ENCODE measurements at places on chromosomes 5 and 9.
A peak's percentile ranks its signal among the peaks of the same experiment; 100 is the strongest.

- no peak for DNase-seq
These were observed 10.0 kb upstream of the SEPTIN8 start for GRCh38 chr5:132787076-132787475.

- no peak for DNase-seq
These were observed 341.2 kb upstream of the WWC1 start for GRCh38 chr5:167950126-167950721.

DNA sequence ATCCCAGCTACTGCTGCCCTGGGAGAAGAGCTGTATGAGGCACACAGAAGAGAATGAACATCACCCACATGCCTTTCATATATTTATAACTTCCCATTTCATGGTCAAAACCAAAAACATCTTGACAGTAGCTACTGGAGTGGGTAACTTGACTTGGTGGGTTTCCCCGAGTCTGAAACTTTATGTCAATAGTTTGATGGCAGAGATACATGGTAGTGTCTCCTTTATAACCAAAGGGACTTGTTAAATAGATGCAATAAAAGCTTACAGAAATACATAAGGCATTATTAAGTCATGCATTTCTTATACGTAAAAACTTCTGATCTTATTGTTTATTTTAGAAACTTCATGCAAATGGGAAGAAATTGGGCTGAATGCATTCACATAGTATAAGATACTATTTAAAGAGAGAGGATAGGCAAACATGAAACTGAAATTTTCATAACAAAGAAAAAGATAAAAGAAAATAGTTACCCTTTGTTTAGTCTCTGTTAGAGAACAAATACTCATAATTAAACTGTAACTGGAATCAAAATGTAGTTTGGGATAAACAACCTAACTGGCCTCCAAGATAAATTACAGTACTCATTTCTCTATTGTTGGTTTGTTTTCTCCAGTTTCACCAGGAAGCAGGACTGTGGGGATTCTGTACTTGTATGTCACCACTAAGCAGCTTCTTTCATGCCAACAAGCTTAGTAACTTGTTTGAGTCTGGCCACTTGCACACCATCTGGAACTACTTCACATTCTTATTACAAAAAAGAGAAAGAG lies 459.3 kb upstream of the MEF2C start:
- no peak for DNase-seq

DNA sequence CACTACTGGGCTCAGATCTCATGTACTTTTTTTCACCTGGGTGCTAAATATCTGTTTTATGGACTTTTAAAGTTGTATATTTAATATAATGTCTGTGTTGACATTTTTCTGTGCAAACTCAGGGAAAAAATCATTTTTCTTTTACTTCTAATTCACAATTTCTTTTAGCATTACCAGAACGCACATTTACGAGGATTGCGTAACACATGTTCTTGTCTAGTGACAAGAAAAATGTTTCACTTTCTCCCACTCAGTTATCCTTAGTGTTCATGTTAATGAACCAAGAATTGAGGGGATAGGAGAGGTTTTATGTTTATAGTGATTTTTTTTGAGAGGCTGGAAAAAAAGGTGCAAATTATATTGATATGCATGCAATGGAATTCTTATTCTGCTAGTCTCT lies 86.3 kb upstream of the PJA2 start:
- DNase-seq = no peak

- DNase-seq = no peak
These were observed 854.1 kb downstream of the MAT2B start for GRCh38 chr5:164359260-164360255.

DNA sequence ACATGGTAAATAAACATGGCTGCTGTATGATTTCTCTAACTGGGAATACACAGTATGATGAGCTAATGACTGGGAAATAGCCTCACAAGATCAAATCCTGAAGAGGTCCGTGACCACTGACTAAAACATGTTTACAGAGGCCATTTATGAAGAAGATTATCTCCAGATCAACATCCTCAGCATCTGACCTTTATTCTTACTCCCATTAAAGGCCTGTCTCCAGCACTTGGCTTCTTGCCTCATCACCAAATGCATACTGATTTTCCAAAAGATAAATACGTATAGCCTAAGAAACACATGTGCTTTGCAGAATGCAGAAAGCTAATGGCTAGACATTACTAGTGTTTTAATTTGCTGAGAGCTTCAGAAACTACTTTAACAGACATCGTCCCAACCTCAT lies 108.0 kb upstream of the TSLP start:
- DNase-seq = no peak

DNA sequence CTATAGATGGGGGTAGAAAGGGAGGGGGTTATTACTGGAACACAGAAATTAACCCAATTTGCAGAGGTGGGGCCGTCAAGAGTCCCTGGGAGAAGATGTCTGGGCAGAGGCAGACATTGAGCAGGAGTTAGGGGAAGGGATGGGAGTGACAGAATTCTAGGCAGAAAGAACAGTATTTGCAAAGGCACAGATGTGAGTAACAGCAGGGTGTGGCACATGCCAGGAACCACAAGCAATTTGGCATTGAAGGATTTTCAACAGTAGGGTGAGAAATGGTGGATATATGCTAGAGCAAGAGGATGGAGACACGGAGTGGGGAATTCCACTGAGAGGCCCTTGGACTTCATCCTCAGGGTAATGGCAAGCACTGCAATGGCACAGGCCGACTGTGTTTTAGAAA lies 71.6 kb upstream of the FRRS1L start:
- DNase-seq = no peak

DNA sequence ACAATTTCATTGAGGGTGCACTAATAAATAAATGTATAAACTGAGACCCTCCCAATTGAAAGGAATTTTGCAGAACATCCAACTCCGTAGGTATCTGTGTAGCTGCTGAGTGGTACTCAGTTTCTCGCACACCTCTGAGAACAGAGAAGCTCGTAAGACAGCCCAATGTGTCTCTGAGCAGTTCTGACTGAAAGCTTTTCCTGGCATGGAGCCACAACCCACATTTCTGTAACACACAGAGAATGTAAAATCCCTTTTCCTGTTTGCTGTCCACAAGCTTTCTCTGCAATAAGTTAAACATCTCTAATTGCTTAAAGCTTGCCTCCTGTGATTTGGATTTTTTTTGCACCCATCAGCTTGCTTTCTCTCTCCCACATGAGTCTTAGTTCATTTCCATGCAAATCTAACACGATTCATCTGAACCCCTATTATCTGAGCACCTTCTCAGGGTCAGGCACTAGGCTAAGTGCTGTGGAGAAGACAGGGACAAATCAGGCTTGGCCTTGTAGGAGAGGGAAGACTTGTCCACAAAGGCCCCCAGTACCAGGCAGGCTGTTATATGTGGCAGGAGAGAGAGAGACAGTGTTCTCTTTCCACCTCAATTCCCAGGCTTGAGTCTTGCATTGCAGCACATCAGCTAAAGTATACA lies 44.2 kb upstream of the COL15A1 start:
- DNase-seq = no peak

DNA sequence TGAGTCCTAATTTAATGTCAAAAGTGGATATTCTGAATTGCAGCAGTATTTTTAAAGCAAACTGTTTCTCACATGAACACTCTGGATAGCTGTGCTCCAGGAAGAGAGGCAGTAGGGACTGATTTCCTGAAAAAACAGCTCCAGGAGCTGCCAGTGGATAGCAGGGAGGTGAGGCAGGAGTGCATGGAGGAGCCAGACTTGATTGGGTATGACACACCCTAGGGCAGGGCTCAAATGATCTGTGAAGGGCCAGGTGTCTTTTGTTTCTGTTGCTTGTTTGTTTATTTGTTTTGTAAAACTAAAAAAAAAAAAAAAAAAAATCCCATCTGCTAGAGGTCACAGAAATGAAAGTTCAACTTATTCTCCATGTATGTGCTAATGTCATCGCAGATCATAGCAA lies 83.4 kb downstream of the ADRB2 start:
- no peak for DNase-seq

DNA sequence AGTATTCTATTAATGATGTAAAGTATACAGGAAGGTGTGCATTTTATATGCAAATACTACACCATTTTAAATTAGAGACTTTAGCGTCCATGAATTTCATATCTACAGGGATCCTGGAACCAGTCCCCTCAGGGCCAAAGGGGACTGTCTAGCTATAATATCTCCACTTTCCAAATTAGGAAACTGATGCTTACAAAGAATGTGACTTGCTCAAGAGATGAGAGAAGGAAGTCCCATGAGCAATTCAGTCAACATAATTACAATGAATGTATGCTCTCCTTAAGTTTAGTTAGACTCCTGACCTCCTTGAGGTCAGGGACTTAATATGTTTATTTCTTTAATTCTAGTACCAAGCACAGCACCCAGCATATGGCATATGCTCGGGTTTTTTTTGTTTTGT lies 23.7 kb downstream of the NIPBL start:
- no peak for DNase-seq

DNA sequence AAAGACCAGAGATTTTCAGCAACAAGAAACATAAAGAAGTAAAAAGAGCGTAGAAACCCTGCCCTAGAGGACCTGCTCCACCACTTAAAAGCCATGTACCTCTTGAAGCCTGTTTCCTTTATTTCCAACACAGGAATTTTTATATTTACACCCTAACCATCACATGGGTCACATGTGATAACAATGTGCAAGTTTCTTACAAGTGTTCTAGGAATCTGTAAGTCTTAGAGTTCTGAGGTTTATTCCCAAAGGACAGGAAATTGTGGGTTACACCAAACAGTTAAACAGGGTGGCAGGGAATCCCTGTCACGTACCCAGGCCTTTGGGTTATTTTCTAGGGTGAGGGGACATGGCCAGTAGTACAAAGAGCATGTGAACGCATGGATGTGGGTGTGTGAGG lies 108.6 kb upstream of the CCDC152 start:
- DNase-seq = no peak

DNA sequence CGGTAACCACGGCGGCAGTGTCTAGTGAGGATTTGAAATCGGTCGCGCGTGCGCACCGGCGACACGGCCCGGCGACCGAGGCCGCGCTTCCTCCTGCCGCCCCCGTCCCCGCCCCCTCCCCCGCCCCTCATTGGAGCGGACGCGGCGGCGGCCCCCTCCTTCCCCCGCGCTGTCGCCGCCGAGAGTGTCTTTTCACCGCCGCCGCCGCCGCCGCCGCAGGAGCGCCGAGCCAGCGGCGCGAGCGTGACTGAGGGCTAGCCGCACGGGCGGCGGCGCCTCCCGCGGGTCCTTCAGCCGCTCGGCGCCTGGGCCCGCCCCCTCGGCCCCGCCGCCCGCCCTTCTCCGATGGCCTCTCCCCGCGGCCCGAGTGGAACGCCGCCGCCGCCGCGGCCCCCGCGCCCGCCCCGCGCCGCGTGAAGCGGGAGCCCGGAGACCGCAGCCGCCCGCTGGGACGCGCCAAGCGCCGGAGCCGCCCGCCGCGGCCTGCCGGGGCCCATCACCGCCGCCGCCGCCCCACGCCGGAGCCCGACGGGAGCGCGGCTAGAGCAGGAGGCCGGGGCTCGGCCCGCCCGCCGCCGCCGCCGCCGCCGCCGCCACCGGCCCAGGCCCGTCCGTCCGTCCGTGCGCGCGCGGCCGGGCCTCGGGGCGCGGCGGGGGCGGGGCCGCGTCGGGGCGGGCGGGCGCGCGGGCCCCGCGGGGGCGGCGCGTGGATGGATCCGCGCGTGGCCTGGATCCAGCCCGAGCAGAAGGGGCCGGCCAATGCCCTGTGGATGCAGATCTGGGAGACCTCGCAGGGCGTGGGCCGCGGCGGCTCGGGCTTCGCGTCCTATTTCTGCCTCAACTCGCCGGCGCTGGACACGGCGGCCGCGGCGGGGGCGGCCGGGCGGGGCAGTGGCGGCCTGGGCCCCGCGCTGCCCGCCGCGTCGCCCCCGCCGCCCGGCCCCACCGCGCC lies at the start of gene TENT4A:
Gene TENT4A, plus strand, starts transcription at position 159 of the 952 bp plus-strand sequence. Its CDS starts 552 bp downstream, at position 711.
- DNase-seq = no peak

- DNase-seq = no peak
These were observed 83.2 kb downstream of the FOXD1 start for GRCh38 chr5:73365301-73365853.

DNA sequence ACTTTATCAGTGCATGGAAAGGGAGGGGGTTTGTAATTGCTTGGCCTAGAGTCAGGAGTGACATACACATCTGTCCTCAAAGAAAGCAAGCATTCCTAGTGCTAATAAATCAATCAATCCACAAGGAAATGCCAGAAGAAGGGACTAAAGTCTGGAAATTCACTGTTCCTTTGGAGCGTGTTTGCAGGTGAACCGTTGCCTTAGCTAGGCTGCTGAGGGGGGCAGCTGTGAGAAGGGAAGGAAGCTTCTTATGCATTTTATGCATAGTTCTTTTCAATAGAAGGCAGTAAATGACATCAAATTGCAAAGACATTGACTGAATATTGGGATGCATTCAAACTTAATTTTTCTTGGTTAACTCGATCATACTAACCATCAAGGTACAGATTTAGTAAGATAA lies 1092.5 kb upstream of the SEMA6A start:
- no peak for DNase-seq

- DNase-seq = no peak
These were observed 17.6 kb downstream of the NCS1 start for GRCh38 chr9:130189840-130190239.

DNA sequence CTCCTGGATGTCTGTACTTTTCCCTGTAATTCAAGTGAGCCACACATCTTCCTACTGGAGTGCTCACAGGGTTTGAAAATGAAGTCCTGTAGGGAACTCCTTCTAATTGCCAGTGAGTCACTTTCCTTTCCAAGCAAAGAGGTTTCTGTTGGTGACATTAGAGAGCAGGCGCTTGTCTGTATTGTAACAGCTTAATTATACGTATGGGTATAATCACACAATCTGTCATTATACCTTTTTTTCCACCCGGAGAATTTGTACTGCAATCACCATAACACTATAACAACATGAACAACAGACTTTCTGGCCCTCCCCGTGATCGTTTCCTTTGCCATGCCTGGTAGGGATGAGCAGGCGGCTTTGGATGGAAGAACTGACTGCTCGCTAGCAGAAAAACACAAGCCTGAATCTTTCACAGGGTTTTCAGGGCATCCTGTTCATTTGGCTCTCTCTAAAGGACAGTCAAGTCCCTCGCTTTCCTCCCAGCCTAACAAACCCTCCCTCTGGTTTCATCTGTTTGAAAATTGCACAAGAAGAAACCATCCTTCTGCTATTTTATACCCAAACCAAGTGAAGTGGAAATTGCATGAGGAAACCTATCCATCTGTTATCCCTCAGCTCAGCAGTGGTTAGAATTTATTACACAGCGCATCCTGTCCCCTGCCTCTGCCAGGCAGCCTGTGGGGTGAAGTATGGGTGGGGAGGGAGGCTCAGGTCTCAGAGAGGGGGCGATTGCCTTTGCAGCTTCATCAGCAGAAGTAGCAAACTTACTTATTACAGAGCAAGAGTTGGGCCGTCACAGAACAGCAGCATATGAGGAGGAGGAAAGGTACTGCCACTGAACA lies 307.0 kb upstream of the TLE4 start:
- DNase-seq = peak; percentile 38

DNA sequence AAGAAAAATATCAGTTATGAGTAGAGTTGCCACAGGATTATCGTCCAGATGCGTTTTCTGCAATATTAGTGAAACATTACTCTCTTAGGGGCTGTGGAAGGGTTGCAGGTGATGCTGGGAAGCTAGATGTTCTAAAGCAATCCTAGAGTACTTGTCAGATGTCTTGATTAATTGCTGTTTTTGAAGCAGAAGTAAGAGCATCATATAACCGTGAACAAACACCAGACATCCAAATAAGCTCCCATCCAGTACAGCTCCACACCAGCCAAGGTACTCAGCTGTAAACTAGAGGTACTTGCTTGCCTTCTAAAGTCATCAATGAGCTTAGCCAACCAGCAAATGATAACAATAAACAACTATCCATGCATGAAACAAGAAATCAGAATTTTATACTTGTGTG lies 131.1 kb downstream of the ST8SIA4 start:
- DNase-seq = no peak
